ENCODE measurements at places on chromosomes 5 and 9.

- no peak for DNase-seq
Measured at GRCh38 chr5:108801776-108802175, 54.1 kb downstream of the FER start.

- DNase-seq: no peak
Measured at GRCh38 chr9:136791516-136792276, 552 bp downstream of the TMEM141 start.

GRCh38 chr9:135920256-135920930 is 13.0 kb upstream of the CAMSAP1 start:
- no peak for DNase-seq

- no peak for DNase-seq
Measured at GRCh38 chr5:60510663-60511062, 189.3 kb downstream of the DEPDC1B start.

GRCh38 chr5:176540956-176541337 is 3.7 kb upstream of the RNF44 start:
- no peak for DNase-seq

- no peak for DNase-seq
Measured at GRCh38 chr5:154242442-154242841, 51.9 kb downstream of the GALNT10 start.

DNA sequence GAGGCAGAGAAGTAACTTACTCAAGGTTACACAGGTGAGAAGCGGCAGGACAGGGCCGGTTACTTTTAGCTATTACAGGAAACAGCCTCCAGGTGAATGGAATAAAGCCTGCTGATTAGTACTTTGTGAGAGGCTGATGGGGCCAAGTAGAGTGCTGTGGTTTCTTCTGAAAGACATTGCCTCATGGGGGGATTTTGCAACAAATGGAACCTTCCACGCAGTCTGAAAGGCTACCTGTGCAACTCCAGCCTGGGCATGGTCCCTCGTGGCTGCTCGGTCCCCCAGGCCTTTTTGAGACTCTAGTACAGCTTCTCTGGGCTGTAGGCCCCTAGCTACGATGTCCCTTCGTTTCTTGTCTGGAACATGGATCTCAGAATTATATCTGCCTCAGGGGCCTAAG is 2.0 kb downstream of the TMEM268 start:
- no peak for DNase-seq

DNA sequence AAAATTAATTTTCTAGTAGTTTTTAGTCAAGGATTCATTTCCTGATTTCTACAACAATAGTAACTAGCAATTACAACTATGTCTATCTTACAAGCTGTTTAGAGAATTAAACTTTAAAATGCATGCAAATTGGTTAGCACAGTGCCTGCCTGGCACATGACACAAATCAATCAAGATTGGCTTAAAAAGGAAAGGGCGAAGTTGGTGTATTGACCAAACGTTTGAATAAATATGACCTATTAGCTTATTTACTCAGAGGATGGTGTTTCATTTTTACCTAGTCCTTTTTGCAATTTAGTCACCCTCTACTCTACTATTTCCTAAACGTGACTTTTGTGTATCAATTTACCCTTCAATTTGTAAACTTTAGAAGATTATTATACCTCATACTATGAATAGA is 83.5 kb downstream of the GDA start:
- DNase-seq: no peak

DNA sequence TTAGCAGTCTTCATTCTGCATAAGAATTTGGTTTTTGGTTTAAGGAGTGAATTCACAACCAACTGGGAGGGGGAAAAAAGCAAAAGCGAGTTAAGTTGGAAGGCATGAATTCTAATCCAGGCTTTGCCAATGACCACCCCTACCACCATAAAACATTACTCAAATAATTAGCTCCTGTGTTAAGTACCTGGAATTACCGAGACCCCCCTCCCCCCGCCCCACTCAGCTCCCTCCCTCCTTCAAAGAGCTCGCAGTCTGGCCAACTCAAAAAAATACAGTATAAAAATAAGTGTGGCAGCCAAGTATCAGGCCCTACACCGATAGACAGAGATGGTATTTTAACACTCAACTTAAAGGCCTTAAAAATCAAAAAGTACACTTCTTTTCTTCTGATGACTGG is 492 bp downstream of the ATG12 start:
- DNase-seq: no peak

DNA sequence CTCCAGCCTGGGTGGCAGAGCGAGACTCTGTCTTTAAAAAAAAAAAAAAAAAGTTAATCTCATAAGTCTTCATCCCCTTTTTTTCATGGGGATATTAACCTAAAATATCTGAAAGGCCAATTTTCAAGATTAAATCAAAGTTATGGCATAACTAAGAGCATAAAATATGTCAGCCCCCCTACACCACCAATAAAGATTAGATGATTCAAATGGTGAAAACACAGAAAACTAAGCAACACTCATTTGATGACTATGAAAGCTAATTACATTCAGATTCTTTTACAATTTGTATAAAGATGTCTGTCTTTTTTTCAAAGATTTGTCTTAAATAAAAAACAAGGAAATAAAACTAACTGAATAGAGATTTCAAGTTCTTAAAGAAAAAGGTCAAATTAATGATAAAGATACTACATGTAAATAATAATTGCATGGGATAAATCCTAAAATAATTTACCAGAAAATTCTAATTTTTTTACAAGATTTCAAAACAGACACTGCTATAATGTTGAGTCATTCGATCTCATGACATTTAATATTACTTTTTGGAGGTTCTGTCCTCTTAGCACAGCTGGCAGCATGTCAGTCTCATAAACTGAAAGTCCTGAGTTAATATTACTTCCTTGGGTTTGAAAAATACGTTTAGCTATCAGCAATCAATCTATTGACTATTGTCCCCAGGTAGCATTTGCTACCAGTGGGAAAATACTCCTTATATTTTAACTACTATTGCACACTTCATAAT is 112.9 kb downstream of the KIAA0825 start:
- DNase-seq: no peak

DNA sequence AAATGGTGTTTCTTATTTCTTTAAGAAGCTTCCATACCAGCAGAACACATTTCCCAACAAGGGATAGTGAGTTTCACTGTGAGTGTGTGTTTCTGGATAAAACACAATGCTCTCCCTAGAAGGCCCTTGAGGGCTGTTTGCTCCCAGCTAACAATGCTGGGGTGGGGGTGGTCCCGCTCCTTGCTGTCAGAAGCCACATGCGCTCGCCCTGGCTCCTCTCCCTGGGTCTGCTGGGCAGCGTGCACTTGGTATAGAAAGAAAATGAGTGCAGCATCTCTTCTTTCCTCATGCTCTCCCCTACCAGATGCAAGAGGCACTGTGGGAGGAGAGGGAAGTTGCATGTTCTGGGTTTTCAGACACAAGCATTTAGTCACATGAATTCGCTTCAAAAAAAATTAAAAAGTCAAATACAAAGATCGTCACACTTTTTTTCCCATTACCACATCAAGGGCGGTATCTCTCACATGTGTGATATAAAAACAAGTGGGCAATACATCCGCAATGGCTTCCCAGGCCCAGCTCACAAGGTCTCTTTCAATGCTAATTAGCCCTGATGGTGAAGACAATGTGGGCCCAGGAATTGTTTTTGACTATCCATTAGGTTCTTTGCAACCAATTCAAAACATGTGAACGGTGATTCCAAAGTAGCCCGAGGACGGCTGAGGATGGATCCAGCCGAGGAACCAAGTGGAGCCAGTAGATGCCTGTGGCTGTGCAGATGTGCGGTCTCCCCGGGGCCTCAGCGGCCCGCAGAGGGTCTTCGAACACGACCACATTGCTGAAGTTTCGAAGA is 603.6 kb downstream of the IRX1 start:
- DNase-seq: no peak

GRCh38 chr9:108565651-108566378 is 290.0 kb downstream of the ACTL7B start:
- no peak for DNase-seq

DNA sequence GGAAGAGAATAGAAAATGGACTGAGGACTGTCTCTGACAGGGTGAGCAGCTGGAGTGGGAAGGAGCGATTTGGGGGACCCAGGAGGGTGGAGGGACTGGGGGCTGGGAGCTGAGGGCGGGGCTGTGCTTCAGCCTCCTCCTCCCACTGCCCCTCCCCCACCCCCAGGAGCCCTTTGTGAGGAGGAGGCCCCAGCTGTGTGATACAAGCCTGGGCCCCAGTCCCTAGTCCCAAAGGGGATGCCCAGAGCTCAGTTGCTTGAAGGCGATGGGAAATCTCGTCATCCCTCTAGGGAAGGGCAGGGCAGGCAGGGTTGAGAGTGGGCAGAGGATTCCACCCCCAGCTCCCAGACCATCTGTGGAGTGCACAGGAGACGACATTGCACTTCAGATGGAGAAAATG is at the start of gene SPATA31E1:
Gene SPATA31E1, plus strand, starts transcription at position 251 of the 400 bp plus-strand sequence. Its CDS starts 15 bp downstream, at position 266.
- no peak for DNase-seq

- no peak for DNase-seq
Measured at GRCh38 chr5:171520300-171521174, 101.1 kb downstream of the FGF18 start.

GRCh38 chr9:111876179-111876578 is 20.4 kb upstream of the UGCG start:
- no peak for DNase-seq

GRCh38 chr5:17228821-17229291 is 11.4 kb downstream of the BASP1 start:
- DNase-seq: no peak

- DNase-seq: no peak
Measured at GRCh38 chr5:53035868-53036381, 46.8 kb downstream of the ITGA2 start.

- no peak for DNase-seq
Measured at GRCh38 chr9:5493679-5494511, 16.4 kb upstream of the PDCD1LG2 start.

DNA sequence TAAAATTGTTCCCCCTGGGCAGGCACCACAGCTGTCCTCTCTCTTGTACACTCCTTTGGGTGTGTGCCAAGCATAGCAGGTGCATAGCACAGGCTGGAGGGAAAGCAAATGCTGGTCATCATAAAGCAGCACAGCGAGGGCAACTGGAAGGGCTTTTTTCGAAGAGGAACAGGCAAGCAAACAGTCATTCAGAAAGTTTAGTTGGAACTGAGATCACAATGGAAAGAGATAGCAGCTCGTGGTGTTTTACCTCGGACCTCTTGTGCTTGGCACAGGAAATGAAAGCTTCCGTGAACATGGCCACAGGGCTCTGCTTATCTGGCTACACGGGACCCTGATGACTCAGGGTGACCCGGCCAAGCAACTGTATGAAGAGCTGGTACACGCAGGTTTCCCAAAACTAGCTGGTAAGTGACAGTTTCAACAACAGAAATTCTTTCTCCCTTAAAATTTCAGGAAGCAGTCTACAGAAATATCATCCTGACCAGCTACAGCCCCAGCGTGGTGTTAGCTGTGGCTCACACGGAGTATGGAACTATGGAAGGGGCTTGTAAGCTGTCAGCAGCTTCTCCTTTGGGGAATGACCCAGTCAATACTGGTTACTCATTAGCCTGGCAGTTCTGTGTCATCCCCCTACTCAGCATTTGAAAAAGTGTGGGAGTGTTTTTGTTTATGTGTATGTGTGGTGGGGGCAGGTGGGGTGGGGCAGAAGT is 48.1 kb downstream of the POC5 start:
- no peak for DNase-seq

GRCh38 chr5:37184748-37185364 is 64.3 kb downstream of the CPLANE1 start:
- DNase-seq: no peak

GRCh38 chr9:84294241-84294950 is 46.2 kb downstream of the SLC28A3 start:
- DNase-seq: no peak

GRCh38 chr9:19208653-19209052 is 21.8 kb upstream of the DENND4C start:
- no peak for DNase-seq

GRCh38 chr5:7405277-7405676 is 9.3 kb downstream of the ADCY2 start:
- no peak for DNase-seq

GRCh38 chr5:93279296-93279963 is 301.6 kb downstream of the NR2F1-AS1 start:
- no peak for DNase-seq

DNA sequence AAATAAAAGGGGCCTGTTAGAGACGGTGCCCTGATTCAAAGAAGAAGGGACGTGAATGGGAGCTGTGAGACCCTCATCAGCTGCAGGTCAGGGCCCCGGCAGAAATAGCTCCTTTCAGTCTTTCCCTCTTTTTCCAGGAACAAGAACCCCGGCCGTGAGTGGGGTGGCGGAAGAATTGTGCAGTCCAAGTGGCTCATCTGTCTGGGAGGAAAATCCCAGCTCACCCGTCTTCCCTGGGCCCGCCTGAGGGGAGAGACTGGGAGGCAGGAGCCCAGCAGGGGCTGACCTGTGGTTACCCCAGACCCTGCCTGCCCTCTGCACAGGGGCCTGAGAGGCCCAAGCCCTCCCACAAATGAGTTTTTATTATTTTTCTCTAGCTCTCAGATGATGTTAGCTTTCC is 24.8 kb upstream of the CSF1R start:
- no peak for DNase-seq

DNA sequence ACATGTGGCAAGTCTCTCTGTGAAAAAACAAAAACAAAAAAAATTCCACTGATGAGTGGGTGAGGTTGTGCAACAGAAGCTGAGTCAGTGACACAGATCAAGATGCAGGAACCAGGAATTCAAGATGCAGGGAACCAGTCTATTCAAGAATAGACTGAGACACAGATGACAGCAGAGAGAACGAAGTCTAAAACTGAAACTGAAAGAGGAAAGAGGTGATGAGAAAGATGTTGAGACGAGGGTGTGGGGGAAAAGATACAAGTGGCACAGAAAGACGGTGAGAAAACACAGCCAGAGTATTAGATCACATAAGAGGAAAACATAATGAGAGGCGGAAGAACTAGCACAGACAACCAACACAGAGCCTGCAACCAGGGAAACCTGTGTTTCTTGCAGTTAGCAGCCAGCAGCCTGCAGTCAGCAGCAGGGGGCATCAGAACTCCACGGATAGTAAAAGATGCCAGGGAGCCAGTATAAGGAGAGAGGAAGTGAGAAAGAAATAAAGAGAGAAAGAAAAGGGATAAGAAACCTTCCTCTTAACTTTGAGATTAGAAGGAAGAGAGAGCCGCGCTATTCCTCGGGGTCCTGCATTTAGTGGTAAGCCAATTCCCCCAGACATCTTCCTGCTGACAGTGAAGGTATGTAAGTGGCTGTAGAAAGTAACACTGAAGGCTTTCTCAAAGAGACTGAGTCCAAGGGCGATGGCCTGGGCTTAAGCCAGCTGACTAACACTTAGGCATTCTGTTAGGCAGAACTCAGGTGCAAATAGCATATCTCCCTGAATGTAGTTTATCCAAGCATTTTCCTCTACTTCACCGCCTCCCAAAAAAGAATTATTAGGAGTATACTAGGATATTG is 79.0 kb downstream of the TLR4 start:
- no peak for DNase-seq

- peak; percentile 47 for DNase-seq
Measured at GRCh38 chr5:108727651-108728565, 19.8 kb upstream of the FER start.
